Left cardiac atrium (tissue), 4 donors: ENCODE measurements at places on chromosomes 7 and 10. TPM values are rescaled to one million over a fixed set of nuclear protein-coding genes. Genes with fewer than 3 reads are reported as not detected.

GRCh38 chr7:30148951-30149459, 14.2 kb downstream of the MTURN start:
- no peak for DNase-seq

GRCh38 chr10:10294184-10294880, 723.3 kb upstream of the CELF2 start:
- no peak for DNase-seq

- DNase-seq: no peak
Observed at GRCh38 chr7:30659312-30659711, 22.9 kb downstream of the CRHR2 start.

DNA sequence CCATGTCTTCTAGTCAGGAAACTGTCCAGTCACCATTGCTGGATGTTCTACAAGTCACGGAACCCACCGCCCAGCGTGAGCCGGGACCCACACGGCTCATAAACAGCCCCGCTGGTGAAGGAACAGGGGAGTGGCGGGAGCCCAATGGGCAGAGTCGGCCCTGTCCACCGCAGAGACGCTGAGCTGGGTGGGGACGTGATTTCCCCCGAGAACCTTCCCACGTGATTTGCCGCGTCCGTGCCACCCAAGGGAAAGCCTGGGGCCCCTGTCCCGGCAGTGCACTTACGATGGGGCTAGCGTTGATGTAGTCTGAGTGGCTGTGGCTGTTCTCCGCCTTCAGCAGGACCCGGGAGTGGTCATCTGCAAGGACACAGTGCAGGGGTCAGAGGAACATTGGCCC, 266.9 kb downstream of the DNAJB6 start:
- no peak for DNase-seq

DNA sequence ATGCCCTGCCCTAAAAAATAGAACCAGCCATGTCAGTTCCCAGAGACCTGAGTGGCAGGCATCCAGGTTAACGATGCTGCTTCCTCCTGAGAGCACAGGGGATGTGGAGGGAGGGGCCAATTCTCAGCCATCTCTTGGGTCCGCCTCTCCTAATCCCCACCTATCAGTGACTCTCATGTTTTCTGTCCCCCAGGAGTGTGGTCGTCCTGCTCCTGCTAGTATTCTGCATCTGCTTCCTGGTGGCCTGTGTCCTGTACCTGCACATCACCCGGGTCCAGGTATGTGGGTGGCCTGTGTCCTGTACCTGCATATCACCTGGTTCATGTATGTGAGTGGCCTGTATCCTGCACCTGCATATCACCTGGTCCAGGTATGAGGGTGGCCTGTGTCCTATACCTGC, 105.3 kb downstream of the ADCY1 start:
- DNase-seq: no peak

CPA2 gene
- 0.38 TPM for total RNA-seq

- no peak for DNase-seq
Observed at GRCh38 chr10:84783909-84784308, 455.5 kb downstream of the CCSER2 start.

NEUROG3 gene
- total RNA-seq: 0.27 TPM

DNA sequence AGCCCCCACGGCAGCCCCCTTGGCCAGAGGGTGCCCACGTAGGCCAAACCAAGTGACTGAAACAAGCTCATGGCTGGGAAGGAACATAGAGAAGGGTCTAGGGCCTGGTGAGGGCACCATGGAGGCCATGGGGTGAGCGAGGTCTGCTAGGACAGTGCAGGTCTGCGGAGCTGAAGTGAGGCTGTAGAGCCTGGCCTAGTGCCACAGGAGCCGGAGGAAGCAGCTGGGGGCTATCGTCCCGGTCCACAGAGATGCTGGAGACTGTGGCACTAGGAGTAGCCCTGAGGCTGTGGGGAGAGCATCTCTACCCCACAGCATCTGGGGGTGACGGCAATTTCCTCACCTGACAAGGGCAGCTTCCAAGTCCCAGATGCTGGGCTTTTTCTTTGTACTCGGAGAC, 150.3 kb downstream of the ZNF22 start:
- DNase-seq: no peak

GRCh38 chr7:135853499-135853898, 104.9 kb upstream of the FAM180A start:
- DNase-seq: no peak

GRCh38 chr7:85567983-85568382, 381.1 kb upstream of the SEMA3D start:
- DNase-seq: no peak

DNA sequence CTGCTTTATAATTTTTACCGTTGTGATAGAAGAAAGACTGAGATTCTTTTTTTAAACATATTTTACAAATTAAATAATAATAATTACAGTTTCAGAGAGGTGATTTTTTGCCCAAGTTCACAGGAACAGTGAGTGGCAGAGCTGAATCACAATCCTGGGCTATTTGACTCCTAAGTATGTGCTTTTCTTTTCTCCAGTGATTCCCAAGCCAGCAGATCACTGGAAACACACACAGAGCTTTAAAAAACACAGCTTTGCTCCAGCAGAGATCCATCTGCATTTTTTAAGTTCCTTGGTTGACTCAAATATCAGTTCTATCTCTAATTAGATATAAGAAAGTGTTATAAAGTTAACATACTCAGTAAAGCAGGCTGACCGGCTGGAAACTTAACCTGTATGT, 69.0 kb downstream of the AHR start:
- DNase-seq: no peak

- DNase-seq: no peak
Observed at GRCh38 chr7:28536259-28536658, 123.9 kb downstream of the CREB5 start.

DNA sequence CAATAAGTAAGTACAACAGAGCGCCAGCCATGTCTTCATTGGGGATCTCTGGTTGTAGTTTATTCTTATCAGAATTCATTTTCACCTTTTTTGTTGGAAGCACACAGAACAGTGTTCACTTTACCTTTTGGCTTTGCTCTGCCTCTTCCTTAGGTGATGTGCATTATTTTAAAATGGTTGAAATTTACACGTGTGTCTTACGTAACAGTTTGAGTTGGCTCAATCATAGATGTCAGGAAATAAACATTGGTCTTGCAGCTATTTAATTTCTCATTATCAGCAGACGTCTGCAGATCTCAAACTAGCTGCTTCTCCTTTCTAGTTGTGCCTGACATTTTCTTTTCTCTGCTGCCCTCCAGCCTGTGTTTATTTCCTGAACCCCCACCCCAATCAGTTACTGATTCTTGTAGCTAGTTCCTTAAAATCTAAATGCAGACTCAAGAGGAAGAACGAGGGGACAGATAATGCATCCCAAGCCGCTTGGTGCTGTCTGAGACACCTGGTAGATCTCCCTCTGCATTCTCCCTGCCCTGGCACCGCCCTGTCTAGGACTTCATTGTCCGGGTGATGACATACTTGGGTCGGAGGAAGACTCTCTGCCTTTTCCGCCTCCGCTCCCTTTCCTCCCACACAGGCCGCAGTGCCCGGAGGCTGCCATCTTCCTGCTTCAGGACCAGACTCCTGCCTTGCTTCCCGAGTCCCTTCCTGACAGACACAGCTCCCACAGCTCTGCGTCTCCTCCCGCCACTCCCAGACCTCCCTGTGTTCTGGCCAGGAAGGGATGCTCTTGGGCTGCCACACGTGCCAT, 108.2 kb downstream of the ANKRD61 start:
- no peak for DNase-seq

CALHM3 gene
- total RNA-seq: not detected

GRCh38 chr7:143279186-143280098, 5.3 kb upstream of the TMEM139 start:
- DNase-seq: no peak

DNA sequence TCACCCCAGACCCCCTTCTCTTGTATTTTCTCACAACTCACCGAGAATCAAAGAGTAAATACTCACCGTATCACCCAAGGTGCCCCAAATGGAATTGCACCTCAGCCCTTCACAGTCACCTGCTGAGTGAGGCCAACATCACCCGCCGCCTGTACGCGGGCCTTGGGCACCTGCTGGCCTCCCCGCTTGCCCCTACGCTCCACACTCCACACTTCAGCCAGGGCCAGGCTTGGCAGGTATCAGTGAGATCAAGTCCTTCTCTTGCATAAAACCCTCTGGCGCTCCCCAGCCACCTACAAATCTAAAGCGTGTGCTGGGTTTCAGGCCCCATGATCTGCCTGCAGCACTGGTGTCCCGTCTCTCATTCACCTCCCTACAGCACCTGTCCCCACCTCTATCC, 300.6 kb downstream of the GFRA1 start:
- no peak for DNase-seq

DNA sequence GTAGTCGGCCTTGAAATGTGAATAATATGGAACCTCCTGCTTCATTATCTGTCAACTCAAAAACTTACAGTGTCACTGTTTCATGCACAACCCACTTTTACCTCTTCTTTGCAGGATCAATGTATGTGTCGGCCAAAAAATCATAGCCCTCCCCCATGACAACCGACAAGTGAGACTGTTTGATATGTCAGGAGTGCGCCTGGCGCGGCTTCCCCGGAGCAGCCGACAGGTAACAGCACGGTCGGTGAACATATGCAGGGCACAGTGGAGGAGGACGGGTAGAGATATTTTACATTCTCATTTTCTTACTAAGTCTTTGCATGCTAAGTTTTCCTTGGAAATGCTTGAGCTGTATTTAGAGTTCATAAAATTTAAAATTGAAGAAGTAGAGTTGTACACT, 68.6 kb downstream of the WDR37 start:
- DNase-seq: no peak

C1QL3 gene
- not detected for total RNA-seq

DNA sequence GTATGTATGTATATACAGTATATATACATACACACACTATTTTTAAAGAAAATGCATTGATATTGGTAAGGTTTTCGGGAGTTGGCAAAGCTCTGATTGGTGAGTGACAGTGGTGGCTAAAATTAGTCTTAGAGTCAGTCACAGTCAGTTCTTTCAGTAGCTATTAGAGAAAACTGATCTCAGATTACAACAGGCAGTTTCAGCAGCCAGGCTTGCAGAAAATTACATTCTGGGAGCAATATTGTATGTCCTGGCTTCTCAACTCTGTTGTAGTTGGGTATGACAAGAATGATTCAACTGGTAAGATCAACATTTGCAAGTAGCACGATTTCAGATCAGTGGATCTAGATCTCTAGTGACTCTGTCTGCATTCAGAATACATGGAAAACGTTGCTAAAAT, 897.9 kb upstream of the AUTS2 start:
- DNase-seq: no peak

- no peak for DNase-seq
Observed at GRCh38 chr7:142488842-142489241, 231.0 kb upstream of the PRSS58 start.

- DNase-seq: no peak
Observed at GRCh38 chr10:1294748-1295147, 238.6 kb downstream of the WDR37 start.

DNA sequence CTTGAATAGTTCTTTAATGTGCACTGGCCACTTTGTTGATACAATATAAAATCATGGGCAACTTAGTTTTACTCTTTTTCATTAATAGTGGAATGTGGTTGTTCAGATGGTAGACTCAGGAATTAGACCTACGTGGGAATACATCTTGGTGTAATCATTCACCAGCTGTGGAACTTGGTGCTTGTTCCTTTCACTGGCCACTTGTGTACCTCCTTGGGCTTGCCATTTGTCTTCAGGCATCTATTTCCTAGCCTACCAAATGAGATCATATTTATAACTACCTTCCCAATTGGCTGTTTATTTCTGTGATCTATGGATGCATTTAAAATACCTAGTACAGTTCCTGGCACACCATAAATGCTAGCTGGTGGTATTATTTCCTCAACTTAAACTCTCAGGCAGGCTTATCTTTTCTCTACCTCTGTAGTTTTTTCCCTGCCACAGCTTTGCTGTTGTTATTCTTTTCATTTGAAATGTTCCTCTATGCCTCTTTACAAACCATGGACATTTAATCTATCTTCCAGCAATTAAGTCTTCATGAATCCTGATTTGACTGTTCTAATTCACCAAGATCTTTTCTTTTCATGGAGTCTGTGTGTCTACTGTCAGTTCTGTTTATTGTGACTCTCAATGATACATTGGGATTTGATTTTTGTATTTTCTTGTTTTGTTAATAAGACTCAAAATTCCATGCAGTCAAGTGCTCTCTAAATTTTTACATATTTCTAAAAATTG, 113.0 kb downstream of the ADAM22 start:
- no peak for DNase-seq

- DNase-seq: no peak
Observed at GRCh38 chr10:64040781-64041180, 519.6 kb downstream of the REEP3 start.

DNA sequence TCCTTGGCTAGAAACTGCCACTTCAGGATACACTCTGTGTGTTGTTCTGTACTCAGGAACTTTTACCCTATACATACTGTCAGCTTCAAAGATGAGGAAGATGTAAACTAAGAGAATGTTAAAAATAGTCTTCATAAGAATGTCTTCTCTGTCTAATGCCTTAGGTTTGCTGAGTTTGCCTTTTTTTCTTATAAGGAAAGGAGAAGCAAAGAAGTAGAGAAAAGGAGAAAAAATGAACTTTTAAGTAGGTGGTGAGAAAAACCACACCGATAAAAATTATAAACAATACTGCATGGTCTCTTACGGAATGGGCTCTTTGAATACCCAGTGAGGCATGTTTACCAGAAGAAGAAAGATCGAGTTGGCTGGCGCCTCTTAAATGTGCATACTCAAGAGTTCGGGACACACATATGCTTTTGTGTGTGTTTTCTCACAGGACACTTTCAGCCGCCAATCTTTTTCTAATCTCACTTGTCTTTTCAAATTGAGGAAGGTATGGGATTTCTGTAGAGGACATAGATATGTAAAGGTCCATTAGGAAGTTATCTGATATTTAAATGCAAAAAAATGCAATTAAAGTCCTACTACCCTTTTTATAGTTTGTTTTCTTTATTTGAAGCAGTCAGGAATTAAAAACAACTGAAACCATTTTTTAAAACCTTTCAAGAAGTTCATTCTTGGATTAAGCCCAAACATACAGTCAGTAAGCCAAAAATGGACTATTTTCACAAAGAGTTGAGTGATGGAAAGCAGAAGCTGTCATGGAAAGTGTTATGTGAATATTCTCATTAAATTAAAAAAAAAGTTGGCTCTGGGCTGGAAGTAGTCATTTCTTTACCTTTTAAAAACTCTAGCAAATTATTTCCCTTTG, 100.6 kb upstream of the MDFIC start:
- no peak for DNase-seq

DNA sequence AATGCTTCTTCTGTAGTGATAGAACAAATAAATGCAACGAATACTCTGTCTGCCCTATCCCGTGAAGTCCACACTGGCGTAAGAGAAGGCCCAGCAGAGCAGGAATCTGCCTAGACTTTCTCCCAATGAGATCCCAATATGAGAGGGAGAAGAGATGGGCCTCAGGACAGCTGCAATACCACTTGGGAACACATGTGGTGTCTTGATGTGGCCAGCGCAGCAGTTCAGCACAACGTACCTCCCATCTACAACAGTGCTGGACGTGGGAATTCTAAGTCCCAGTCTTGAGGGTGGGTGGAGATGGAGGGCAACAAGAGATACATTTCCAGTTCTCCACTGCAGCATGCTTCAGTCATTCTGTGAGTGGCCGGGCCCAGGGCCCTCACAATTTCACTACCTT, 45.8 kb downstream of the FIGNL1 start:
- no peak for DNase-seq

PVRIG gene
- not detected for total RNA-seq

- DNase-seq: no peak
Observed at GRCh38 chr10:73469579-73469978, 26.2 kb downstream of the PPP3CB start.

AOAH gene
- total RNA-seq: 4.8 TPM

CALCR gene
- total RNA-seq: 0.09 TPM

POU6F2 gene
- total RNA-seq: 1.1 TPM
